Ecto neural progenitor cell (in vitro differentiated cells): ENCODE measurements at places on chromosomes 5 and 9.

- DNase-seq, result no peak
Measured at GRCh38 chr5:56732121-56732520, 83.2 kb upstream of the MAP3K1 start.

DNA sequence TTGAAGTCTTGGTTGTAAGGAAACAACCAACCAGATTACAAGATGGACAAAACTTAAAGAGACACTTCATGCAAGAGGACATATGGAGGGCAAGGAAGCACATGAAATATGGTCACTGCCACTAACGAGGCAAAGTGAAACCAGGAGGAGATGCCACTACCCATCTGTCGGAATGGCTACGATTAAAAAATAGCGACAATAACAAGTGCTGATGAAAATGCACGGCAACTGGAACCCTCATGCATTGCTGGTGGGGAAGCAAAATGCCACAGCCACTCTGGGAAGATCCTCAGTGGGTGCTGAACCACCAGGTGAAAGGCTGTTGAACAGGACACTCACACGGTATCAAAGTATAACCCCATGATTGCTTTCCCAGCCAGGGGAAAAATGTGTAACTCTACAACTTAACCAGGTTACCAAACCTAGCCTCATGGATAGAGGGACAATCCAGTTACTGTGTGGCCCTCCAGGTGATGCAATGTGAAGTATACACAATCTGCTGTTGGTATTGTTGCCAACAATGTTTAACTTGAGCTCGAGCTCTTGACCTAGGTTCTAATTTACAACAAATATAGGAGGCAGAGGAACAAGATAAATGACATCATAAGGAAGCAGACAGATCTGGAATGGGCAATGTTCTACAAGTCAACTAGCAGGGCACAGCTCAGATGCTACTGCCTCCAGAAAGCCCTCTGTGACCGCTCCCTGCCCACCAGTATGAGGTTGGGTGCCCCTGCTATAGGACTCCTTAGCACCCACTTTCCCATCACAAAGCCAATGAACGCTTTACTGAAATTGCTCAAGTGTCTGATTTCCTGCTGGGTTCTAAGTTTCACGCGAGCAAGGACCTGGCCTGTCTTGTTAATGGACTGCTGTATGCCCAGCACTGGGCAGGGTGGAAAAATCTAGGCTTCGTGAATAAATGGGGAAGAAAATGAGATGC, 25.8 kb downstream of the SH3PXD2B start:
- DNase-seq, result no peak

DNA sequence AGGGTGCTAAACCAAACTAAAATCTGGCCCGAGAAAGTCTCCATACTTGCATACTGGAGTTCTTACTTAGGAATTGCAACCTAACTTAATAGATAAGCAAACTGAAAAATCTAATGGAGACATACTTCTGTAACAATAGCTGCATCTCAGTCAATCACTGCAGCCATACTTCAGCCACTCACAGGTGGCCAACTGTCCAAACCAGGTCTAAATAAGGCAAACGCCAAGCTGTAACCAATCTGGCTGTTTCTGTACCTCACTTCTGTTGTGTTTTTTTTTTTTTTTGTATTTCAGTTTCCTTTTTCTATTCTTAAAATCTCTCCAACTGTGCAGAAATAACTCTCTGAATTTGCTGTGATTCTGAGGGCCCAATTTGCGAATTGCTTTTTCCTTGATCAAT, 4.4 kb upstream of the NDUFB6 start:
- no peak for DNase-seq

GRCh38 chr9:34289159-34289558, 39.9 kb downstream of the KIF24 start:
- no peak for DNase-seq

DNA sequence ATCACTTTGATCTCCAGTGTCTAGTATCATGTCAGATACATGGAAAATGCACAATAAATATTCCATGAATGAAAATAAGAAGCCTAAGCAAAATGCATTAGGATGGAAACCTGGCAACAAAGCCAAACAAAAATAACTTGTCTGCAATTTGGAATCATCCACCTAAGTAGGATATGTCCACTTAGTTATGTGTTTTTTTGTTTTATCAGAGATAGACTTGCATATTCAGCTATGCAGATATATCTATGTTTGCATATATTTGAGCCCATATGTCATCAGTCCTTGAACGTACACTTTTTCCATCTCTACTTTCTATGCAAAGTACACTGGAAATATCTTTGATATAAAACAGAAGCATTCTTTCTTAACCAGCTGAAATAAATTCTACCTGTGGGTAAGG, 707.1 kb downstream of the EFNA5 start:
- no peak for DNase-seq

DNA sequence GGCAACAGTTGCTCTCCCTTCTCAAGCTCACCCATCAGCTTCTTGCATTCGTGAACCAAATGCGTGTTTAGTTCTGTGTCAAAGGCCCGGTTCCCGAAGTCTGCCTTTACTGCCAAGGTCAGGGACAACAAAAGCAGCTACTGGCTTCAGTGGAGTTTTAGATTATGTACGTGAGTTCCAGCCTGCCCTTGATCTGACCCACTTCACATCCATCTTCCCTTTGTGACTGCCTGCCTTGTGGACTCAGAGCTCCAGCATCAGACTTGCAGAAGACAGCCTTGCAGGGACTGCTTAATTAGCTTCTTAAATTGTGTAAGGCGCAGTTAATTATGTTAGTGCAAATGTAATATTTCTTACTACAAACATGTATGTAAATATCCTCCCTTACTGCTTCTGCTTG, 774.7 kb upstream of the EDIL3 start:
- no peak for DNase-seq
